NCI-H1694 treated with DMSO at 0.1 percent for 48 hours (cell line): ENCODE measurements at places on chromosomes 2 and 18.
A peak's percentile ranks its signal among the peaks of the same experiment; 100 is the strongest.

DNA sequence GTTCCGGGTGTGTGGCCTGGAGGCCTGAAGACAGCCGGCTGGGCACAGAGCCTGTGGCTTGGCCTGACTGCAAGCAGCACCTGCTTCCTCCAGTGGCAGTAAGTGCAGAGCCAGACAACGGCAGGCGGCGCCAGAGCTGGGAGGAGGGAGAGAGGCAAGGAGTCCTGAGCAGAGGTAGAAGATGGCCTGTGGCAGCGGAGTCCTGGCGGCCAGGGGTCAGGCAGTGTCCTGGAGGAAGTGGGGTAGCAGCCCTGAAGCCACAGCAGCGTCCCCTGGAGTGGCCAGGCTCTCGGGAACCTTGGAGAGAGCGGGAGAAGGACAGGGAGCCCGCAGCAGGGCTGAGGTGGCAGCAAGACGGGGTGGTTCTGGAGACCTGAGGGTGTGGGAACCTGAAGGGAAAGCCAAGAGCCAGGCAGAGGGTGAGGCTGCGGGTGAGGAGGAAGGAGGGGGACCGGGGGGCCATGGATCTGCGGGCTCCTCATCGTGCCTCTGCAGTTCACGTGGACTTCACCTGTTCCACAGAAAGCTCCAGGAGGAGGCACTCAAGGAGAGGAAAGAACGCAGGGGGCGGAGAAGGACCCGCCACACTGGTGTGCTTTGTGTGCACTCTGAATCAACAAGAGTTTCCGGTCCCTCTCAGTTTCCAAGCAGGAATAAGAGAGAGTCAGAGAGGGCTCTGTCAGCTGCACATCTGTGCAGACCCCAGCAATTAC lies 85.9 kb downstream of the USP40 start:
- DNase-seq = no peak

- DNase-seq = no peak
These were observed 8.5 kb downstream of the RFX8 start for GRCh38 chr2:101466426-101466825.

DNA sequence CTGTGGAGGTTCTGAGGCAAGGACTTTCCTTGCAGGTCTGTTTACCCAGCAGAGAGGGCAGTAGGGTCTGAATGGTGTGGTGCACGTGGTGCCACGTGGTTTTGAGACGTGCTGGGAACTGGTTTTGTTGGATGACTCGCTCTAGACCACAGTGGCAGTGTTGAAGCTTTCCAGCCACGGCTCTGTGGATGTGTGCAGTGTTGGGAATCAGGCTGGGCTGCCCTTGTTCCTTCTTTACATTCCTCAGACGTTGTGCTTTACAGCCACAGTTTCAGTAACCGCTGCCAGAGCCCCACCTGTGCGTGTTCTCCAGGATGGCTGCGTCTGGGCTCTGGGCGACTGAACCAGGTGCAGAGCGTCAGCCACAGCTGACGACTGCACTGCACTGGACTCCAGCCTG lies 8.2 kb downstream of the CTDP1 start:
- DNase-seq = no peak

DNA sequence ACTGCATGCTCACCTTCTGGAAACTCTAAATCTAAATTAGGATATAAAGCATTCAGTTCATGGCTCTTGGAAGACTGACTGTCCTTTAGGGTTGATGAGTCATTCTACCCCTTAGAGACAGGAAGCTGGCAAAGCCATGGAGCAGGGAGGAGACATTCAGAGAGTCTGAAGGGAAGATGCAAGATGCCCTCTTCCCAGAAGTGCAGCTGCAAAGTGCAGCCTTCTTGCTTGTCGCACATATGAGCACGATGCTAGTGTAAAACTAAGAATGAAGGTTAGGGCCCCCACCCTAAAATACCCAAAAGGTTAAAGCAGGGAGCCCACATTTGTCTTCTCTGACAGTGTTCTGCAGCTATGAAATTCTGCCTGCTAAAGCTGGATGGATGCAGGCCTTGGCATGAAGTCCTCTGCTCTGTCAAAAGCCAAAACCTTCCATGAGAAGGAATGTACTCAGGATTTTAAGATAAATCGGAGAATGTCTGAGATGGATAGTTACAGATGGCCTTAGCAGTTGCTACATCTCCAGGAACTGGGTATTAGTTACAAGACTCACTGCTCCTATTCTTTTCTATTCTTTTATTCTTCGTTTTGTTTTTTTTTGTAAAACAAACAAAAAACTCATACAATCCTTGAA lies 89.7 kb downstream of the POLE4 start:
- DNase-seq = no peak

GRCh38 chr2:116378786-116379185 lies 1435.7 kb upstream of the DDX18 start:
- no peak for DNase-seq

DNA sequence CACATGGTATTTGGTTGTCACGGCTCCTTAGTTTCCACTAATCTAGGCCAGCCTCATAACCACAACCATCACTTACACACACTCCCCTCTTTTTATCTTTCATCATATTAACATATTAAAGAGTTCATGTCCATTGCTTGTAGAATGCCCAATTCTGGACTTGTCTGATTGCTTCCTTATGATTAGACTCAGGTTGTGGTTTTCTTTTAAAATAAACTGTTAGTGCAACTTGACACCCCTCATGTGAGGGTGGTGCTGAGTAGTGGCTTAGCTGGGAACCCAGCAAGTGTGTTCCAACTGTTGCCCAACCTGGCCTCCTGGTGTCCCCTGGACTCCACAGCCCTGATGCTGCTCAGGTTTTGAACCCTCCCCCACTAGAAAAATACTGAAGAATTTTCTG lies 20.1 kb upstream of the CD207 start:
- DNase-seq = no peak

DNA sequence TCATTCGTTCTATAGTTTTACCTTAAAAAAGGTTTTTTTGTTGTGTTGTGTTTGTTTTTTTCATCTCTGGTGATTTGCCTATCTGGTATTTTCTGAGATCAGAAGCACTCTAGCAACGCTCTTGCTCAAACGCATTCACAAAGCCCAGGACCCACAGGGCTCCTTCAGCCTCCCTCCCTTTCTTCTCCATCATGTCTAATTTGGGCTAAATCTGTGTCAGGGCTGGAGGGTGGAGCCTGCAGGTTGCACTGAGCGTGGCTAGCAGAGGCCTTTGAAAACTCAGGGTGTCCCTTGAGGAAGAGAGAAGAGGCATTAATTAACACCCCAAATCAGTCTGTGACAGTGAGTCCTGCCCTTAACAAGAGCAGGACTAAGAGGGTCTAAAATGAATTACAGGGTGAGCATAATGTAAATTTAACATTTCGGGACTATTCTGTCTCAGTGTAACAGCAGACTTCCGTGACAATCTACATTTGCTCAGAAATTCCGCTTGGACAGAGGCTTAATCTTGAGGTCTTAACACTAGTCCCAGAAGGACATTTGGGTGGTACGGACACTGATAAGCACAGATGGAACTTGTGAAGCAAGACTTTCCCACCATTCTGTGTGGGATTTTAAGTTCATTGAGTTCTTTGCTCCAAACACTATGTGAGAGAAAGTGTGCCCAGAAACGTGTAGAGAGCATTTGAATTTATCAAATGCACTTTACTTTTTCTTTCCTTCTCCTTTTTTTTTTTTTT lies 174.4 kb upstream of the APCDD1 start:
- no peak for DNase-seq

GRCh38 chr2:12335131-12335530 lies 381.6 kb upstream of the TRIB2 start:
- no peak for DNase-seq

DNA sequence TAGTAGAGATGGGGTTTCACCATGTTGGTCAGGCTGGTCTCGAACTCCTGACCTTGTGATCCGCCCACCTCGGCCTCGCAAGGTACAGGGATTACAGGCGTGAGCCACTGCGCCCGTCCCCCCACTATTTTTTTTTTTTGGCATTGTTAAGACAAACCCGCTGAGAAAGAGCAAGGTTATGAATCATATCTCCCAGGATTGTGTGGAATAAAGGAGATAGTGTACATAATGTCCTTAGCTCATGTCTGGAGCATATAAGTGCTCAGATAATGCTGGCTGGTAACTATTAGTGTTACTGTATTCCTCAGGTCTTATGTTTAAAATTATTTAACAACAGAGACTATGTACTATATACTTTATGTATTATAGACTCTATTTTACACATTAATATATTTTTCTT lies 36.0 kb downstream of the TTC27 start:
- no peak for DNase-seq

- peak; percentile 89 for DNase-seq
These were observed 89.7 kb upstream of the YWHAQ start for GRCh38 chr2:9720352-9721093.

DNA sequence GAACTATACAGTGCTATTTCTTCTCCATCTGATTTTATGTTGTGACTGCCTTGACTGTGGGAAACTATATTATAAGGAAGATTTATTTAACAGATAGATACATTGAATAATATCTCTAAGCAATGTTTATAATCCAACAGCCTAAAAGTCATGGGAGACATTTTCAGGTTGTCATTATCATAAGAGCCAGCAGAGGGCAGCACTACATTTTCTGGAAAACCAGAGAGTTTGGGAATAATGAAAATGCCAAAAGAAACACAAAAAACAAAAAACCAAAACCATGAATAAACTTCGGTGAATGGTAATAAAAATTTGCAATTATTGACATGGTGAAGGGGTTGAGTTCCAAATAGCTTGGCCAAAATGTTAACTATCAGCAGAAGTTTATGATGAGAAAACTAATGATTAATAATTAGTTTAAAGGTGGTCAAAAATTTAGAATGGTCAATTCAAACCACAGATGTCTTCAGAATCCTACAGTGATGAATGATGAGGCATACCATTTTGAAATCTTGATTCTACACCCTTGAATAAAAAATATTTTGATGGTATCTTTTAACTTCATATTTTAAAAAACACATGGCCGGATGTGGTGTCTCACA lies 4.7 kb downstream of the EEF1B2 start:
- peak; percentile 23 for DNase-seq

DNA sequence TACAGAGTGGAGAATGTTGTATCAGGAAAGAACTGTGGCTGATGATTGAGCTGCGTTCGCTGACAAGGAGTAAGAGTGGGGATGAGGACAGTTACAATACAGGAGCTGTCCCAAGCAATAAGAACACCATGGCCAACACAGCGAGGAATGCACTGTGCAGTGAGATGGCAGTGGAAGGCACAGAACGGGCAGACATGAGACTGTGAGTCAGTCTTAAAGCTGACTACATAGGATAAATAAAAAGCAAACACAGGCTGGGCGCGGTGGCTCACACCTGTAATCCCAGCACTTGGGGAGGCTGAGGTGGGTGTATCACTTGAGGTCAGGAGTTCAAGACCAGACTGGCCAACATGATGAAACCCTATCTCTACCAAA lies 89.8 kb downstream of the CABYR start:
- no peak for DNase-seq

- no peak for DNase-seq
These were observed 333.9 kb downstream of the BCL11A start for GRCh38 chr2:60219536-60219935.

DNA sequence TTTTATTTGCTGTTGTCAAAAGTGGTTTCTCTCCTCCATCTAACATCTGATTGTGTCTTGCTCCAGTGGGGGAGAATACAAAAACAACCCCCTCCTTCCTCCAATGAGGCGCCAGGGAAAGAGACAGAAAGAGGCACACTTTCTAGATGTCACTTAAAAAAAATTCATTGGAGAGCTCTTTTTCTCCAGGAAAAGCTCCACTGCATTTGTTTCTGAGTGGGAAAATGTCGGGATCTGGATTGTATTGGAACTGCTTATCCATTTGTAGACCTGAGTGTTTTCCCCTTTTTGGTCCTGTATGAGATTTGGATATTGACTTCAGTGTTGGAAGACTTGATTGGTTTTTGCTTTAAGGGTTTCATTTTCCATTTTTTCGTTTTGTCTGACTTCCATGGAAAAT lies 995 bp downstream of the MBD5 start:
- DNase-seq = no peak

DNA sequence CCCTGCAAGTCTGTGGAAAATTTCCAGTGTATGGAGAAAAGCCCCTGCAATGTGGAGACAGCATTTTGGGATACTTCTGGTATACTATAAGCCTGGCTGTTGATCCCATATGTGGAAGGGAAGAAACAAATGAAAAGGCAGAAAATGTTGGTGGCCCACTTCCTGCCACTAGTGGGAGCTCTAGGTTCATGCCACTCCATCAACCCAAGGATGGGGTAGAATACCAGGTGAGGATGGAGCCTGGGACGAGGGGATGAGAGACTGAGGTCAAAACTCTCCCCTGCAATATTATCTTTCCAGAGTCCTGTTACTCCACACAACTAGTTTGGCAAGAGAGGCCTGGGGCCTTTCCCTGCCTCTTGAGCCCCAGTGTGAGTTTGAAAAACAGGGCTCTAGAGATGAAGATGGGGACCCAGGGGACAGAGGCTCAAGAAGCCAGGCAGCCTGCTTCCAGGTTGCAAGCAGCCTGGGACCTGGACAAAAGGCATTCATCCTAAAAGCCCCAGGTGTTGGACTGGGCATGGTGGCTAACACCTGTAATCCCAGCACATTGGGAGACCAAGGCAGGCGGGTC lies 31.9 kb downstream of the BMP10 start:
- no peak for DNase-seq

DNA sequence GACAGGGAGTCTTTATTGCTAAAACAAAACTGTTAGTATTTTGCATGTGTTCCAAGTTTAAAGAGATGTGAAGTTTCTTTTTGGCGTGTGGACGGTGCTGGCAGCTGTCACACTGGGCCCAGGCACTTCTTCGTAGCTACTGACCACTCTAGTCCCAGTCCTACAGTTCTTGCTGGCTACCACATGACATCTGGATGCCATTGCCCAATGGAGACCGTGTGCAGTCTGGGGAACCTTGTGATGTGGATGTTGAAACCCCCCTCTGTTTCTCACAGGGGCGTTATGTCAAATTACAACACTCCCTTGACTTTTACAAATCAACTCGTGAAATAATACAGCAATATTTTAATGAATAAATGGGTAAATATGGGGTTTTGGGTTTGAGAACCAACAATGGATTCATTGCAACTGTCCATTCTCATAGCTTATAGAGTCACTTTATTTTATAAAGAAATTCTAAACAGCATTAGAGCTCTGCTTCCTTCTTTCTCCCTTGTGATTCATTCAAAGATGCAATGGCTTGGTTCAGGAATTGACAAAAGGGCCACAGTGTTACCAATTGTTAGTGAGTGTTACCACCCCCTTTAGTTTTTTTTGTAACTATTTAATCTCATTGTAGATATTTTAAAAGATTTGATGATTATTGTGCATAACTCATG lies 1.2 kb downstream of the GPD2 start:
- no peak for DNase-seq

DNA sequence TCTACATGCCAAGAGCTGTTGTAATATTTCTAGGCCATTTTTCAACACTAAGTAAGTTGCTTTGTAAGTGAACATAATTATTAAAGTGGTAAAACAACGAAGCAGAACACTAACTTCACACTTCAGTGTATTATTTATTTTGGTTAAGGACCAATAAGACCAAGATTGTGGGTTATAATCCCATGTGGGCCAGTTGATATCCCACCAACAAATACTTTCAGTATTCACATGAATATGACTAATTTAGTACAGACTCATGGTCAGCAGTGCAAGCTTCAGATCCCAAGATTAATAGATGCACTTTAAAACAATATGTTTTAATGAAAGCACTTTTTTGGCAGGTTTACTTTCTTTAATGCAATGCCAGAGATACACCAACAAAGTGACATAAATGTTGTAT lies 154.3 kb downstream of the LCLAT1 start:
- no peak for DNase-seq
